ENCODE measurements at places on chromosomes 7 and 10. TPM values are rescaled to one million over a fixed set of nuclear protein-coding genes. Genes with fewer than 3 reads are reported as not detected.

Gene TEX36
- not detected for total RNA-seq

Gene NME8
- 0.86 TPM for total RNA-seq

Gene C10orf62
- total RNA-seq, result not detected

Gene CCT6A
- total RNA-seq, result 130 TPM

Gene SOSTDC1
- 13.6 TPM for total RNA-seq

Gene ZEB1
- 20.0 TPM for total RNA-seq

Gene PRR15
- 6.6 TPM for total RNA-seq

Gene SRRM3
- total RNA-seq, result 8.2 TPM

Gene FHIP2A
- 41.9 TPM for total RNA-seq

Gene SH2D4B
- 0.27 TPM for total RNA-seq

Gene CFAP43
- total RNA-seq, result 1.0 TPM

Gene ATRNL1
- 39.6 TPM for total RNA-seq

GRCh38 chr10:77641344-77641743 lies 3.7 kb upstream of the KCNMA1 start:
- no peak for DNase-seq

DNA sequence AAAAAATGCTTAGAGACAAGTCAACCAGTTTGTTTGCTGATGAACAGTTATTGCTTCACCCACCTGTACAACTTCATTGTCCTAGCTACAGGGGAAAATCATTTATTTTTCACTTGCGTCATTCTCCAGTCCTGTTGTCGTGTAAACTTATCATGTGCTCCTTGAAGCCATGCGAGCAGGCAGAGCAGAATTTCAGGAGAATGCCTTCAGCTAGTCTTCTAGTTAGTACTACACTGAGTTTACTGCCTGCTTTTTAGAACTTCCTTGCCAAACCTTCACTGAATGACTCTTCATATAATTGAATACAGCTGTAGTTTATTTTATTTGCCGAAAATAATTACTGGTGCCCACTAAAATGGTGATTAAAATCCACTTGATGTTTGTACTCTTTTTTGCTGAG lies 15.6 kb downstream of the RPA3 start:
- DNase-seq, result no peak

DNA sequence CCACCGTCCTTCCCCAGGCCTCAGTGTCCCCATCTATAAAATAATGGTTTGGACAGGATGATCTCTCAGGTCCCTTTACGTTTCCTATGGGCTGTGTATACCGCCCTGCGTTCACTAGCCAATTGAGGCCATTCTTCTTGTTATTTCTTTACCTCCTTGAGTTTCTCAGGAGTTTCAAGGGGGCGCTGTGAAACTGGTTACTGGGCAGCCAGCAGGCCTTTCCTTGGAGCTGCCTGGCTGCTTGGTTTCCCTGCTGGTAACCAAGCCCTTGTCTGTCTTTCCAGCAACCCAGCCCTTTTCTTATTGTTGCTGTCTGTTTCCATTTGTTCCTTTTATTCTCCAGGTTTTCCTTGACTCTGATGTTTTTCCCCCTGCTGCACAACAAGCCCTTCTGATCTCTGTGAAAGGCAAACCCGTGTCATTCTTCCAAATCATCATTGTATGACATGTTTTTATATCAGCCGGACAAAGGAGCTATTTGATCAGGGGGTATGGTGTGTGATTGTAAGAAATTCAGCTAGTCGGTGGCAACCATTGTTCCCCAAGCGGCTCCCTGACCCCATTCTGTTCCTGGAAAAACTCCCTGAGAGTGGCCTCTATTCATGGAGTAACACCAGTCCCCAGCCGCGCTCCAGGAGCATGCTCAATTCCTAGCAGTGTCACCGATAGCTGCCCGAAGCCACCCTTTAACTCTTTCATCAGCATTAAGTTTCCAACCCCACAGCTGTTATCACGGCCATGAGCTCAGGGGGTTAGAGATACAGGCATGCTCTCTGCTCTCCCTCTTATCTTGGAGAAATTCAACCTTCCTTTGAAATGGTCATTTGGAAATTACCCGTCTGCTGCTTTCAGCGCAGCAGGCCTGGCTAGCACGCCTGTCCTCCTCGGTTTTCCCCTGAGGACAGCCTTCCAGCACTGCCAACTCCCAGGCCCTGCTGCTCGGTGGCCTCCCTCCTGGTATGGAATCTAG lies 26.6 kb downstream of the FGF8 start:
- DNase-seq, result no peak

DNA sequence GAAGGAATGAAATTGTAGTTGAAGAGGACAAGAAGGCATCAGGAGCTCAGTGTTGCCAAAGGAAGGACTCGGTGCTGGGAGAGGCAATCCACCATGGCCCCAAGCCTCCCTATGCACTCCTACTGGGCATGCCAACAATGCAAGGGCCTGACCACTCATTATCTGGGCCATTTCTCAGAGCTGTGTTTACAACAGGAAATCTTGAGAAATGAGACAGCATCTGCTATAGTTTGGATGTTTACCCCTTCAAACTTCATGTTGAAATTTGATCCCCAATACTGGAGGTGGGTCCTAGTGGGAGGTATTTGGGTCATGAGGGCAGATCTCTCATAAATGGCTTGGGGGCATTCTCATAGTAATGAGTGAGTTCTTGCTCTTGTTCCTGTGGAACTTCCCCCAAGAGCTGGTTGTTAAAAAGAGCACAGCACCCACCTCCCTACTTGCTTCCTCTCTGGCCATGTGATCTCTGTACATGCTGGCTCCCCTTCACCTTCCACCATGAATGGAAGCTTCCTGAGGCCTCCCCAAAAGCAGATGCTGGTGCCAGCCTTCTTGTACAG lies 50.8 kb upstream of the AOAH start:
- DNase-seq, result no peak

DNA sequence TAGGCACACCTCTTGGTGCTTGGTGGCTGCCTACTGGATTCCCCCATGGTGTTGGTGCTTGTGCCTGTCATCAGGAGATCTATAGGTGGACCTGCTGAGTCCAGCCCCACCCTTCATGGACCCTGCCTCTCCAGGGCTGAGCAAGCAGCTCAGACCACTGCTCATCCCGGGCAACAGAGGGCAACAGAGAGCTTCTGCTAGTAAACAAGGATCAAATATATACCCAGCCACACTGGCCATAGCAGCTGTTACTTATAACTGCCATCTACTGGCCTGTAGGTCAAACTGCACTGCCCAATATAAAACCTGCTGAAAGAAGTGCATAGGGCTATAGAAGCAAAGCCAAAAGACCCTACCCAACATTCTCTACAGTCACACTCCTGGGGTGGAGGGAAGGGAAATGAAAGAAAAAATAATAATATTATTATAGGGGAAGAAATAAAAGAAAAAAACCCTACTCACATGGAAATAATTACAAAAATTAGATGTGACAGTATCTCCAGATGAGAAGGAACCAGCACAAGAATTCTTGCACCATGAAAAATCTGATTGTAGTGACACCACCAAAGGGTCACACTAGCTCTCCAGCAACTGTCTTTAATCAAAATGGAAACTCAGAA lies 54.9 kb upstream of the ZNF800 start:
- DNase-seq, result no peak

DNA sequence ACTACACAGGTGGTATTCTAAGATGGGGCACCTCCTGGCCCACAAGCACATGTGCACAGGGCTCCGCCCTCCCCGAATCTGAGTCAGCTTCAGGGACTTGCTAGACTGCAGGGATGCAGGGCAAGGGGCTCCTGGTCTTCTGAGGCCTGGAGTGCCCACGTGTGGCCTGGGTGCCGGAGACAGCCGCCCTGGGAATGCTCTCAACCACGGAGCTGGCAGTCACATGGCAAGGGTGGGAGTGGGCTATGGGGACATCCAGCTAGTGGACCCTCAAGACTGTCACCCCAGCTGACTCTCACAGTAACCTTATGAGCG lies 42.7 kb downstream of the CFAP46 start:
- DNase-seq, result no peak

GRCh38 chr10:11401264-11402235 lies 209.9 kb downstream of the USP6NL start:
- DNase-seq, result no peak

- no peak for DNase-seq
Measured at GRCh38 chr7:84368122-84368521, 173.5 kb upstream of the SEMA3A start.

DNA sequence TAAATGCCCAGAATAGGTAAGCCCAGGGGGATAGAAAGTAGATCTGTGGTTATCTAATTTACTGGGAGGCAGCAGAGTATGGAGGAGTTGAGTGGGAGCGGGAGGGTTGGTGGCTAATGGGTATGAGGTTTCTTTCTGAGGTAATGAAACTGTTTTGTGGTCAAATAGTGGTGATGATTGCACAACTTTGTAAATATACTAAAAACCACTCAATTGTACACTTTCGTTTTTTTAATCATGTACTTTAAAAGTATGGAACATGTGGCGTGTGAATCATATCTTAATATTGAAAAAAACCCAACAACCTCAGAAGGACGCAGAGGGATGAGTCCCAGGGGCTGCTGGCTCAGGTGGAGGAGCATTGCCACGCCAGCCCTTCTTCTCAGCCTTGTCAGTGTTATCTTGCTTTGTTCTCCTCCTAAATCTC lies 118.1 kb downstream of the WDR11 start:
- no peak for DNase-seq

DNA sequence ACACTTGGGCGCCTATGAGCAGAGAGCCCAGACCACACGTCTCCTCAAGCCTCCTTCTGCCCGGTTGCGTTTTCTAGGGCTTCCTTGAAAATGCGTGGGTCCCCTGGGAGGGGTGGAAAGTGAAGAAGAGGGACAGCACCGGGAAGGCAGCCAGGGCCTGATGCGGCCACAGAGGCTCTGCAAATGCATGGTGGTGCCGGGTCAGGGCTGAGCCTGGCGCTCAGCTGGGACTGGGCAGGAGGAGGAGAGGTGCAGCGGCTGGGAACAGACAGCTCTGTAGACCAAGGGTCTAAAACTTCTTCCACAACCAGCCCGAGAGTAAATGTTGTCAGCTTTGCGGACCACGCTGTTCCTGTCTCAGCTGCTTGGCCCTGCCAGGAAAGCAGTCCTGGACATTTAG lies 1.6 kb downstream of the DPYSL4 start:
- no peak for DNase-seq

DNA sequence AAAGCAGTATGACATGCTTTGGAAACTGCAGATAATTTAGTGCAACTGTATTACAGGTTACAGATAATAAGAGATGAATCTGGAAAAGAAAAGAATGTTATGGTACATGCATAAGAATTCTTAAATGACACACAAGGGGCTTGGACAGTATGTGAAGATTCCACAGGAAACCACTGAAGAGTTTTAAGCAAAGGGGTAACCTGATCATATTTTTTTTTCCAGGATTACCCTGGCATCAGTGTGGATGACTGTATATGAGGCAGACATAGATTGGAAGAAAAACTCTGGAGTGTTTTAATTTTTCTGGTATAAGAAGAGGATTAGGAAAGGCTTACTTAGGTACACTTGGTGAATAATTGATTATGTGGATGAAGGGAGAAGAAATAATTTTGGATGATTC lies 8.1 kb downstream of the TFPI2 start:
- DNase-seq, result no peak

- DNase-seq, result no peak
Measured at GRCh38 chr10:22742678-22743077, 28.3 kb upstream of the PIP4K2A start.

DNA sequence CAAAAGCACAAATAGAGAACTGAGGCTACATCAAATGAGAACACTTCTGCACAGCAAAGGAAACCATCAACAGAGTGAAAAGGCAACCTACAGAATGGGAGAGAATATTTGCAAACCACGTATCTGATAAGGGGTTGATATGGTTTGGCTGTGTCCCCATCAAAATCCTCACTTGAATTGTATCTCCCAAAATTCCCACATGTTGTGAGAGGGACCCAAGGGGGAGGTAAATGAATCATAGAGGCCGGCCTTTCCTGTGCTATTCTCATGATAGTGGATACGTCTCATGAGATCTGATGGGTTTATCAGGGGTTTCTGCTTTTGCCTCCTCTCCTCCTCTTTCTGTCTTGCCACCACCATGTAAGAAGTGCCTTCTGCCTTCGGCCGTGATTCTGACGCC lies 120.6 kb upstream of the FRMD4A start:
- no peak for DNase-seq

GRCh38 chr7:47100148-47100816 lies 481.6 kb downstream of the TNS3 start:
- no peak for DNase-seq

DNA sequence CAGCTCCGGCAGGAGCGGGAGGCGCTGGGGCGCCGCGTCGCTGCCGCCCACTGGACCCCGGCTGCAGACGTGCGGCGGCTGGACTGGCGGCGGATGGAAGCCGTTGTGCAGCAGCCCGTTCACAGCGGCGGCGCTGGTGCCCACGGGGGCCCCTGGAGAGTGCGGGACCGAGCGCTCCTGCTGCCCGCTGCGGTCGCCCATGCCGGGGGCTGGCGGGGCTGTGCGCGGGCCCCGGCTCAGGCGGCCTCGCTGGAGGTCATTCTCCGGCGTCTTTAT lies 413 bp downstream of the PANK1 start:
- peak; percentile 69 for DNase-seq

GRCh38 chr7:108296911-108297310 lies 159.3 kb downstream of the NRCAM start:
- no peak for DNase-seq

Measured in mesothelial cell of epicardium (in vitro differentiated cells).